Cardiac septum (tissue), 1 donor: ENCODE measurements at places on chromosomes 4 and X. TPM values are rescaled to one million over a fixed set of nuclear protein-coding genes. Genes with fewer than 3 reads are reported as not detected.

Gene RADX
- 1.0 TPM for total RNA-seq

Gene GABRQ
- total RNA-seq, result not detected

Gene CLDN34
- total RNA-seq, result not detected

Gene F8A2
- total RNA-seq, result not detected

Gene MAML3
- total RNA-seq, result 4.1 TPM

Gene TEC
- total RNA-seq, result 3.1 TPM

Gene RTL3
- total RNA-seq, result 0.24 TPM

Gene MGARP
- total RNA-seq, result 0.81 TPM

Gene SNCA
- 33.6 TPM for total RNA-seq

Gene RGN
- 17.1 TPM for total RNA-seq

Gene DKK2
- 1.4 TPM for total RNA-seq

Gene GPC3
- 1.6 TPM for total RNA-seq

Gene ARHGAP10
- 41.8 TPM for total RNA-seq

Gene PHKA1
- total RNA-seq, result 5.8 TPM

Gene DCAF12L2
- not detected for total RNA-seq

Gene IL1RAPL2
- not detected for total RNA-seq

Gene ATP1B4
- total RNA-seq, result 16.9 TPM

Gene TLR6
- 1.2 TPM for total RNA-seq

Gene HSFX2
- total RNA-seq, result not detected

Gene DNAAF6
- not detected for total RNA-seq

Gene MAGEA6
- total RNA-seq, result not detected

Gene UGT2B11
- not detected for total RNA-seq
